SJSA1 (cell line): ENCODE measurements at places on chromosomes 11 and 22. TPM values are rescaled to one million over a fixed set of nuclear protein-coding genes. Genes with fewer than 3 reads are reported as not detected.

PYGM gene
- 0.45 TPM in 1 of 2 replicates, not detected in the other for total RNA-seq

PGR gene
- total RNA-seq, result not detected in 2 replicates

RHOG gene
- 22.1 and 39.9 TPM in 2 replicates for total RNA-seq

CCDC81 gene
- 18.2 and 37.4 TPM in 2 replicates for total RNA-seq

RFPL1 gene
- total RNA-seq, result not detected in 2 replicates

TMEM126A gene
- 30.6 and 52.5 TPM in 2 replicates for total RNA-seq

LRRC10B gene
- total RNA-seq, result not detected in 2 replicates

PRODH gene
- not detected in 2 replicates for total RNA-seq

GRCh38 chr11:86940122-86940777, 14.9 kb downstream of the FZD4 start:
- H3K4me1 ChIP-seq, result no peaks in the 10 kb centered on the region
- no peaks in the 10 kb centered on the region for H3K36me3 ChIP-seq

DNA sequence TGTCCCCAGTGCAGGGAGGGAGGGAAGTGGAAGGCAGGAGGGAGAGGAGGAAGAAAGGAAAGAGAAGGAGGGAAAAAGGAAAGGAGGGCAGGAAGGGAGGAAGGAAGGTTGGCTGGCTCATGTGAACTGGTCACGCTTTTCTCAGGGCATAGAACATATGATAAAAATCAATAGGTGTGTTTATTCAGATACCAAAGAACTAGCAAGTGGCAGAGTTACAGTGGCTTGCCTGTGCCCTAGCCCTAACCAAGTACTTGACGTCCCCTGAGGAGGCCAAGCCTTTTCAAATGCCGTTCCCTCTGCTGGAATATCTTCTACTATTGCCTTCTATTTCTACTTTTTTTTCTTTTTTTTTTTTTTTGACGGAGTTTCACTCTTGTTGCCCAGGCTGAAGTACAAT, 33.5 kb downstream of the CHRDL2 start:
- no peak overlapping the region for H3K27ac ChIP-seq
- peaks cover 5% of the 10 kb centered on the region for H3K4me1 ChIP-seq
- DNase-seq, result no peak
- no peaks in the 10 kb centered on the region for H3K27me3 ChIP-seq

DNA sequence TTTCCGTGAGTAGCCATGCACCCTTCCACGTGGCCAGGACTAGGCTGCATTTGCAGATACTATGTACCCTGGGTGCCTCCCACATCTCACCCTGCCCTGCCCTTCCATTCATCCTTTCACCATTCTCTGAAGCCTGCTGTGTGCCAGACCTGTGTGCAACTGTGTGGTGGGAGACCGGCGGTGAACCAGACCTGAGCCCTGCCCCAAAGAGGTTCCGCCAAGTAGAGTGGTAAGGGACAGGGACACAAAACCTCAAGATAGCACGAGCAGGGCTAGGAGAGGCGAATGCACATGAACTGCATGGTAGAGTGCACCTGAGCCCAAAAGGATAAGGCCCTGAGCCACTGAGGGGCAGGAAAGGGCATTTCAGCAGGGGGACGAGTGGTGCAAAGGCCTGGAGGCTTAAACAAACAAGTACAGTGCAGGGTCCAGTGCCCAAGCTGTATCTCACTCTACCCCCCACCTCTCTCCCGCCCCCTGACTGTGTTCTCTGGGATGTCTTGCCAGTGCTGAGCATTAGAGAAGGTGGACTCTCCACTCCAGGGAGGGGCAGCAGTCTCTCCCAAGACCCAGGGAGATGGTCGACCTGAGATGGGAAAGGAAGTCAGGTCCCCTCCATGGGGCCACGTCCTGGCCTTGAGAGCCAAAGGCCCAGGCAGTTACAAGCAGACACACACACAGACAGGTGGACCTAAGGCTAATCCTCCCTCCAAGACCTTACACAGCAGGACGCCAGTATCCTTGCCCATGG, 14.1 kb upstream of the ARAP1 start:
- H3K4me1 ChIP-seq, result no peaks in the 10 kb centered on the region
- H3K4me3 ChIP-seq, result no peak overlapping the region
- H3K36me3 ChIP-seq, result no peaks in the 10 kb centered on the region
- H3K27me3 ChIP-seq, result no peaks in the 10 kb centered on the region
- DNase-seq, result no peak
- no peak overlapping the region for H3K27ac ChIP-seq

DNA sequence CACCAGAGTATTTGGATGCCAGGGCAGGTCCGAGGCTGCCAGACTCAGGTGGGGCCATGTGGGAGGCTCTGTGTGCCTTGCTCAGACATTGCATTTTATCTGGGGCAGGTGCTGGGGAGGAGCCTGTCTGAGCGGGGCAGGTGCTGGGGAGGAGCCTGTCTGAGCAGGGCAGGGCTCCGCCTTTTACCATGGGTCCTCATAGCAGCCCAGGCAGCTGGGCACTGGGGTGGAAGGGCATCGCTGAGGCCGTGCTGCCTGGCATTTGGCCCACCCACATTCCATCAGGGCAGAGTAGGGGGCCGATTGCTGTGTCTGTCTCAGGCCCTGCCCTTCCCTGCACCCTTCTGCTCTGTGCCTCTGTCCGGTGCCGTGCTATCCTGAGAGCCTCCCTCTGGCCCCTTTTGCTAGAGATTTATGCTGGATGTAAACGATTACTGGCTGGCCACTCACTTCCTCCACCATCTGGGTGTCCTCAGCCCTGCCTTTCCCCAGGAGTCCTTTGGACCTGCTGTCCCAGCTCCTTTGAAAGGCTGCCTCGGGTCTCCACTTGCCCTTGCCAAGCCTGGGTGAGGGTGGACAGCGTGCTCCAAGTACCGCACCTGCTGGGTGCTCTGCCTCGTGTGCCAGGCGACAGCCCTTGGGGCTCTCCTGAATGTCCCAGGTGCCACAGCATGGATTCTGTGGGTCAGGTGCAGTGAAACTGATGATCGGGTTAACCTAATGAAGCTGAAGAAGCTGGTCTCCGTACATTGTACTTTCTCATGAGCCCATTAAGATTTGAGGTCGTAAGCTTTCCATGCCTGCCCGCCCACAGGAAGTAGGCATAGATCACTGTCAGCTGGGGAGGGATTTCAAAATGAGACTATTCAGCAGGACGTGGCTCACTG, 281.6 kb downstream of the TBC1D22A start:
- H3K4me3 ChIP-seq, result no peak overlapping the region
- no peaks in the 10 kb centered on the region for H3K4me1 ChIP-seq
- no peaks in the 10 kb centered on the region for H3K27me3 ChIP-seq
- DNase-seq, result no peak

DNA sequence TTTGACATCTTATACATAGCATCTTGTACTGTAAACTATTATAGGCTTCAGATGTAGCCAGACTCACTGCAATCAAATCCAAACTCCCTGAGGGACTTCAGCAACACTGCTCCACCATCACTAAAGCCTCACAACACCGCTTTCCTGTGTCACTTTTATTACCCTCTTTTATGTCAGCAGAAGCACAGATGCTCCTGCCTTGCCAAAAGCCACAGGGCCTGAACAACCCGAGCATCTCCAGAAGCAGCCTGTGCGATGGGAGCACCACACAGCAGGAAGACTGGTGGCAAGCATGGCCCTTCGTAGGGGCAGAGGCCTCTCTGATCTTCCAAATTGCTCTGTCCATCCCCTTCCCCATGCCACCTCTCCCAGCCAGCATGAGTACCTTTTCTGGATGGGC, 22.9 kb downstream of the TMEM123 start:
- H3K4me3 ChIP-seq, result no peak overlapping the region
- peaks cover 24% of the 10 kb centered on the region for H3K36me3 ChIP-seq
- DNase-seq, result no peak

- no peak overlapping the region for H3K27ac ChIP-seq
- no peaks in the 10 kb centered on the region for H3K4me1 ChIP-seq
- peaks cover 19% of the 10 kb centered on the region for H3K27me3 ChIP-seq
- H3K4me3 ChIP-seq, result no peak overlapping the region
- H3K36me3 ChIP-seq, result no peaks in the 10 kb centered on the region
- DNase-seq, result peak; percentile 36
Measured at GRCh38 chr11:17496406-17496805, 19.8 kb upstream of the ABCC8 start.

- no peaks in the 10 kb centered on the region for H3K36me3 ChIP-seq
- no peak overlapping the region for H3K27ac ChIP-seq
- H3K27me3 ChIP-seq, result no peaks in the 10 kb centered on the region
- DNase-seq, result no peak
- no peak overlapping the region for H3K4me3 ChIP-seq
Measured at GRCh38 chr11:129743112-129743815, 72.4 kb upstream of the TMEM45B start.

GRCh38 chr11:75891947-75892739, 77.1 kb downstream of the UVRAG start:
- H3K36me3 ChIP-seq, result no peaks in the 10 kb centered on the region
- H3K27me3 ChIP-seq, result no peaks in the 10 kb centered on the region
- no peaks in the 10 kb centered on the region for H3K4me1 ChIP-seq

GRCh38 chr11:94732617-94733281, 35.4 kb upstream of the AMOTL1 start:
- peaks cover 68% of the 10 kb centered on the region for H3K4me1 ChIP-seq
- H3K36me3 ChIP-seq, result no peaks in the 10 kb centered on the region
- H3K27ac ChIP-seq, result peak overlapping the region; percentile 75

DNA sequence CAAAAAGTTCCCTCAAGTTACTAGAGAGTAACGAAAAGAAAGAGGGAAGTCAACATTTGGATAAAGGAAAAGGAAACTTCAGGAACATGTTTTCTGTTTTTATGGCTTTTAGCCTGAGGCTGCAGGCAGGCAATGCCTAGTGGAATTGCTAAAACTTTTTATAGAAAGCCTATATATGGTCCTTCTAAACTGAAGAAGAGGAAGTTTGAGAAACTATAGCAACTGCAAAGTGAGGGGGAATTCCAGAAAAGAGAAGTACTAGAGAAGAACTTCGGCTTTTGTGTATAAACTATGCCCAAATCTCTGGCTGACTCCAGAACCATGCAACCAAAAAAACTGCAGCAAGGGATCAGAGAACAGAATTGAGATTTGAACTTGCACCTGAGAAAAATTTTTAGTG, 74.3 kb upstream of the ARHGAP42 start:
- H3K4me3 ChIP-seq, result no peak overlapping the region
- no peak for DNase-seq
- H3K4me1 ChIP-seq, result no peaks in the 10 kb centered on the region

- no peaks in the 10 kb centered on the region for H3K36me3 ChIP-seq
- no peaks in the 10 kb centered on the region for H3K4me1 ChIP-seq
- H3K4me3 ChIP-seq, result no peak overlapping the region
- H3K27me3 ChIP-seq, result no peaks in the 10 kb centered on the region
Measured at GRCh38 chr11:25659706-25660105, 672.2 kb upstream of the ANO3 start.

GRCh38 chr11:117188620-117189081, 10.1 kb downstream of the SIDT2 start:
- no peak overlapping the region for H3K27ac ChIP-seq

DNA sequence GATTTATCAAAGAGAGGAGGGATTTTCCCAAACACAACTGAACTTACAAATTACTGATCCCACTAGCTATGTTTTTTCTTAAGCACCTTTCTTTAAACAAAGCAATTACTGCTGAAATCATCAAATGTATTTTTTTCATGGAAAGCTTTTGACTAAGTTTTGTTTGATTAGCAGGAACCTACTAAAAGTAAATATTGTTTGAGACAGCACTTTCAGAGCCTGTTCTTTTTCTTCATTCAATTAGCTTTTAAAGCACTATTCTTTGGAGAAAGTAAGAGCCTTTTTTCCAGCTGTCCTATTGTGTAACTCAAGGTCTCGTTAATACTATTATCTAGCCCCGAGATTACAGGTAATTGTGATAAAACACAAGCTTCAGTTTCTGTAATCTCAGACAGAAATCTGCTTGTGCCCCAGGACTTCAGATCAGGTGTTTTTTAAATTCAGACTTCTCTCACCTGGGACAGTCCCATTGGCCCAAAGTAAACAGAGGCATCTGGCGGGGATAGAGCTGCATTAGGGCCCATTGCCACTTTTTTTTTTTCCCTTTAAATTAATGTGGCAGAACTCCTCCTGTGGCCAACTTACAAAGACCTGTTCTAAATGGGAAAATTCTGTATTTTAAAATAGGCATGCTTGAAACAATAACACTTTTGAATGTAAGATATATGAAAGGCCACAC, 11.0 kb downstream of the CSTPP1 start:
- H3K27ac ChIP-seq, result no peak overlapping the region
- H3K4me1 ChIP-seq, result peaks cover 28% of the 10 kb centered on the region

DNA sequence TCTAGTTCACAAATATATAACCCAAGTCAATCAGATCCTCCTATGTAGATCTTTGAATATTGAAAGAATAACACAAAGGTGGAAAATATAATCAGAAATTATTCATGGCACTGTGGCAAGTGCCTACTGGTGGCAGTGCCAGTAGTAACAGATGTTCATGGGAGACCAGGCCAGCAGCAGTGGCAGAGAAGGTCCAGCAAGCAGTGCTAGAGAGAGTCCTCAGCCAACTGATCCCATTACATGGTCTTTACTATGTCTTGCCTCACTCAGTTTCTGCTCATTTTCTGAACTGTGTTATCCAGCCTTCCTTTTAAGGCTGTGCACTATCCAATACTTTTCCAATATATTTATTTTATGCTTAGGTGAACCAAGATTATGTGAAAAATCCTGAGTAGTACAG, 124.9 kb downstream of the MRTFA start:
- no peak for DNase-seq
- H3K4me3 ChIP-seq, result no peak overlapping the region
- no peaks in the 10 kb centered on the region for H3K27me3 ChIP-seq
- no peaks in the 10 kb centered on the region; the same call in 1 of the 2 replicates for H3K36me3 ChIP-seq
- H3K4me1 ChIP-seq, result peaks cover 63% of the 10 kb centered on the region

- no peak for DNase-seq
- H3K36me3 ChIP-seq, result peaks cover 100% of the 10 kb centered on the region
- H3K27me3 ChIP-seq, result no peaks in the 10 kb centered on the region
- H3K4me1 ChIP-seq, result peaks cover 11% of the 10 kb centered on the region
- no peak overlapping the region for H3K4me3 ChIP-seq
Measured at GRCh38 chr22:46108564-46109473, 41.5 kb upstream of the PPARA start.
